ENCODE measurements at places on chromosomes 2 and 18.

DNA sequence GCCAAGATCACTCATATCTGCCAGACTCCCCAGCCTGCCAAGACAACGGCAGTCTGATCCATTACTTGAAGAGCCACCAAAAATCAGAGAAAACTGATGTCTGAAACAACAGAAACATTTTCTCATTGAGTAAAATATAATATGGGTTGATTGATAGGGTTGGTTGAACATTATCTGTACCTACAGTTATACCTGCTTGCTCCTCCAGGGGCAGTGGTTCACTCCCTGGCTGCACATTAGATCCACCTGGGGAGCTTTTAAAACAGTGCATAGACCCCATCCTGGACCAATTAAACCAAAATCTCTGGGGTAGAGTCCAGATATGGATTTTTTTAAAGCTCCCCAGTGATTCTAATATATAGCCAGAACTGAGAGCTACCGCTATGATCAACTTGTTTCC, 43.6 kb upstream of the SLC14A2 start:
- DNase-seq: no peak

- no peak for DNase-seq
Observed at GRCh38 chr2:240524963-240525718, 32.6 kb downstream of the ANKMY1 start.

DNA sequence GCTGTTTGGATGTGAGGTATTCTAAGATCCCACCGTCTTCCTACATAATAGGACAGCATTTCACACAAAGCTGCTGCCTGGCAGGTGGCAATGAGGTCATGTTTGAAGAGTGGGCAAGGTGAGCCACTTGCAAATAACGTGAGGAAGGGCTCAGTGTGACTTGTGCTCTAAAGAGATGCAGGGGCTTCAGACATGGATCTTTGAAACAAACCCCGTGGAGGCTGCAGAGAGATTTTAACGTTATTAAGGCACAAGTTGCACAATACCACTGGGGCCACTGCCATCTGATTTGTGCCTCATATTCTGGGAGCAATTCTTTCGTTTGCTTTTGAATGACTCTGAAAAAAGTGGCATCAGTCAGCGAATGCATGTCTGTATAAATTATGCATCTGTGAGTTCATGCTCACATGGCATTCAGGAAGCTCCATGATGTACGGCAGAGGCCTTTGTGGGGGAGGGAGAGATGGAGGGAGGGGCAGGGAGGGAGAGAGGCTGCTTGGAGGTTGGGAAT, 362.0 kb downstream of the SOX11 start:
- DNase-seq: no peak

- DNase-seq: no peak
Observed at GRCh38 chr18:5963267-5963666, 67.9 kb upstream of the TMEM200C start.

DNA sequence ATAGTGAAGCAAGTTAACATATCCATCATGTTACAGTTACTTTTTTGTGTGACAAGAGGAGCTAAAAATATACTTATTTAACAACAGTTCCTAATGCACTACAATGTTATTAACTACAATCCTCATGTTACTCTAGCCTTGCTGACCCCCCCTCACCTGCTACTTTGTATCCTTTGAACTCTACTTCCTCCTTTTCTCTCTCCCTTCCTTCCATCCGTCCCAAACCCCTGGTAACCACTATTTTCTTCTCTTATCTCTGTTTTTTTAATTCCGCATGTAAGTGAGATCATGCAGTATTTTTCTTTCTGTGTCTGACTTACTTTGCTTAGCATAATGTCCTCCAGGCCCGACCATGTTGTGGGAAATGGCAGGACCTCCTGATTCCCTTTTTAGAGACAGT, 59.4 kb downstream of the NPAS2 start:
- DNase-seq: no peak

Measured in Calu3 (cell line).